SW480 (cell line): ENCODE measurements at places on chromosomes 4 and X.

DNA sequence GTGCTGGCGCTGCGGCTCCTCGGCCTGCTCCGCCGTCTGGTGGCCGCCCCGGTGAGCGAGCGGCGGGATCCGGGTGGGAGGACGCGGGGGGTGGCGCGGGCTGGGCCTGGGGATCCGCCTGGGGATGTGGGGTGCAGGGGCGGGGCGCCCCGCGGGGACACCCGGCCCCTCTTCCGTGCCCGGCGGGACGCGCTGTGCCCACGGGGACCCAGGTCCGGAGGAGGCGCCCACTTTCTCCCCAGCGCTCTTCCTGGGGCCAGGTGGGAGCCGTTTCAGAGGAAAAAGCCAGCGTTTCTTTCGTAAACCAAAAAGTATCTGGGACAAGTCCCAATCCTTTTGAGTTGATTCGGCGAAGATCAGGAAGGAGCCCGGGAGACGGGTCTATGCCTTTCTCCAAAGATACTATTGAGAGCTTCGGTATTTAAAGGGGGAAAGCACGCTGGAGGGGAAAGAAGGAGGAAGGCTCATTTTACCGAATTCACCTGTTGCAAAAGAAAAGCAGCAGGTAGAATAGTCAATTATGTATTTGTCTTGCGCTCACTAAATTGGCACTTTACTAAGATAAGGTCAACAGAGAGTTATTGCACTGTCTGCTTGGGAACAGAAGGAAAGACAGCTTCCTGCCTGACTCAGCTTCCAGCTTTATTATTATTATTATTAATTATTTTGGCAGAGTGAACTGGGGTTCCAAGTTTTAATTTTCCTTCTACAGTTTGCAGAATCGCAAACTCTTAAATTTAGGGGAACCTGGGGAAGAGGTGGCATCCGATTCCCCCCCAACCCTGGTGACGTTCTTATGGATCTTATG lies 81.5 kb upstream of the CD99 start:
- peak; percentile 14 for DNase-seq

- no peak for DNase-seq
Observed at GRCh38 chrX:38154340-38154739, 66.3 kb downstream of the SRPX start.

GRCh38 chrX:72094894-72095293 lies 36.8 kb downstream of the RTL5 start:
- DNase-seq, result no peak

GRCh38 chr4:48227662-48228061 lies 42.0 kb downstream of the TEC start:
- no peak for DNase-seq

DNA sequence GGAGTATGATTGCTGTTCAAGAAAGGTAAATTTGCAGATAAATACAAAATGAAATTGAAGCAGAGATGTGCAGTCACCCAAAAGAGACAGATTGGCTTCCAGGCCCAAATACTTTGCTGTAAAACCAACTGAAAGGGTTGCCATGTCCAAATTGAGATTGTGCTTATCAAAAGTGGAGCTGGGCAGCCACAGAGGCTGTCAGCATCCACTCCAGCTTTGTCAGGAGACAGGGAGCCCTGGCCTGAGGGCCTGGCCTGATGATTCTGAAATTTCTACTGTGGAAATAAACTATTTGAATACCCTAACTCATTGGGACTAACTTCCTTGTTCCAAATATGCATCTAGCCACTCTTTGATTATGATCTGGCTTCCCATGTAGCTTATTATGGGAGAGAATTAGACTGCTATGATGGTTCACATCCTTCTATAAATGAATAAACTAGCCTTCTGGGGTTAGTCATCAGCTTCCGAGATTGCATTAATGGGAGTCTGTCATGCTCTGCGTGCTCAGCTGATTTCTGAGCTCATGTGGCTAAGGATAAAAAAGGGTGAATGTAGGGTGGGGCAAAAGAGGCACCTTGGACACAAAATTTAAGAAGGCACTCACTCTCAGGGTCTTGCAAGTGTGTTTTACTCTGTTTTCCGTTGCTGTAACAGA lies 48.2 kb downstream of the SLC34A2 start:
- DNase-seq, result no peak

DNA sequence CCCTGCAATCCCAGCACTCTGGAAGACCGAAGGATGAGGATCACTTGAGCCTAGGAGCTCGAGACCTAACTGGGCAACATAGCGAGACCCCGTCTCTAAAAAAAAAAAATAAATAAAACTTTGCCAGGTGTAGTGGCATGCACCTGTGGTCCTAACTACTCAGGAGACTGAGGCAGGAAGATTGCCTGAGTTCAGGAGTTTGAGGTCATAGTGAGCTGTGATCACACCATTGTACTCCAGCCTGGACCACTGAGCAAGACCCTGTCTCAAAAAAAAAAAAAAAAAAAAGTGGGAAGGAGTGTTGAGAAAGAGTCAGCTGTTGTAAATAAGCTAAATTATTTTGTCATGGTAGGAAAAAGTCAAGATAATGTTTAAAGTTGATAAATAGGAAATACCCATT lies 27.5 kb upstream of the IQSEC2 start:
- DNase-seq, result no peak

- DNase-seq, result no peak
Observed at GRCh38 chrX:27241981-27242380, 221.2 kb downstream of the PPP4R3C start.

DNA sequence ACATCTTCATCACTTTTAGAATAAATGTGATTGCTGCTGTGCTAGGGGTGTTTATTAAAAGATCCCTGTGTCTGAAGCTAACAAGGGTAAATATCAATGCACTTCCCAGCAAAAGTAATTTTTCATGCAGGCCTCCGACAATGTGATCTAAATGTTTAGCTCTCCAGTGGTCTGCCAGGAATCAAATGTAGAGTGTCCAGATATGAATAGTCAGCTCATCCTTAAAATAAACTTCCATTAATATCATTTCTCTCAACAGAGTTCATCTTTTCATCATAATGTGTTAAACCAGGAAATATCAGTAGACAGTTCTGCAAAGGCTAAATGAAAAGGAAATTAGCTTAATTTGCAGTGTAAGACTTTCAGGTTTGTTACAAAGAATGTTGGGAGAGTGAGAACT lies 102.2 kb upstream of the EGFL6 start:
- DNase-seq, result no peak

- DNase-seq, result peak; percentile 38
Observed at GRCh38 chrX:138775517-138775916, 64.0 kb upstream of the FGF13 start.

- DNase-seq, result no peak
Observed at GRCh38 chrX:6694977-6695376, 160.1 kb upstream of the VCX3A start.

- DNase-seq, result no peak
Observed at GRCh38 chr4:70818173-70818855, 21.4 kb downstream of the GRSF1 start.

- no peak for DNase-seq
Observed at GRCh38 chr4:102430461-102430910, 70.7 kb upstream of the NFKB1 start.

GRCh38 chr4:78200949-78201348 lies 143.8 kb downstream of the FRAS1 start:
- DNase-seq, result no peak

DNA sequence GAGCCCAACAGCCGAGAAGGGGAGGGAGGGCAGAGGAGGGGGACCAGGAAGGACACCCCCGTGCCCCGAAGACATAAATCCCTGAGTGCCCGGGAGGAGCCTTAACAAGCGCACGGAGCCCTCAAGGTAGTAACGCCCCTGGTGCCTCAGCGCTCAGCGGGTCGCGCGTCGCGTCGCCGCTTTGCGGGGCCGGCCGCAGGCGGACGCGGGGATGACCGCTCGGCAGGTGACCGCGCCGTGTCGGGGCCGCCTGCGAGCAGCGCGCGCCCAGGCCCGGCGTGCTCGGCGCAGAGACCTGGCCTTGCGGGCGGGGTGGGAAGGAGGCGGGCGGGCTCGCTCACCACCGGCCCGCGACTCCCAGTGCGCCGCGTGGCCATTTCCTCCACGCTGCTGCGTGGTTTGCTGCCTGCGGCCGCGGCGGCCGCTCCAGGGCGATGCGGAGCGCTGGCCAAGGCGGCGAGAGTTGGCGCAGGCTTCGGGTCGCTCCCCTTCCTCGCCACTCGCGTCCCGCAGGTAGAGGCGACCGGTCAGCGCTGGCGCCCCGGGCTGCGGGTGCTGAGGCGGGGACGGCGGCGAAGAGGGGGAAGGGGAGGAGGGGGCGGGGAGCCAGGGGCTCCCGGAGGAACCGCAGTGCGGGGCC lies 632 bp downstream of the CCSER1 start:
- DNase-seq, result peak; percentile 7

- DNase-seq, result no peak
Observed at GRCh38 chrX:53580742-53581504, 105.6 kb downstream of the HUWE1 start.

GRCh38 chr4:152684007-152684406 lies 4.2 kb upstream of the TMEM154 start:
- no peak for DNase-seq

DNA sequence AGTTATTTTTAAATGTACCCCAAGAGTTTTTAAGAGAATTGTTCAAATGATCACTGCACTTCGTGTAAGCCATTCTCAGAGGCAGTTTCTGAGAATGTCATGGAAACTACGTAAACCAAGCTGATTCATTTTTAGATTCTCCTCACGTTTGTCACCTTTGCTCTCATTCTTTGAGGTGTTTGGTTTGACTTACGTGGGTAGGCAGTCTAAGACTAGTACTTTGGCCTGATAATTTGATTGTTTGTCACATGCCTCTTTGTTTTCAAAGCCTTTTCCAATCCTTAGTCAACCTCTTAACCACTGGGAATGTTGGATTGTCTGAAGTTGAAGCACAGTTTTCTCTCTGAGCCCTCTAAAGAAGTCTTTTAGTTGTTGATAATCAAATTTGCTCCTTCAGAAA lies 10.5 kb downstream of the SEPTIN11 start:
- DNase-seq, result no peak

GRCh38 chr4:95289028-95289634 lies 259.6 kb downstream of the UNC5C start:
- DNase-seq, result no peak

- DNase-seq, result peak; percentile 33
Observed at GRCh38 chr4:40563401-40563800, 66.3 kb downstream of the RBM47 start.

GRCh38 chrX:126165721-126166461 lies at the start of gene DCAF12L2:
Gene DCAF12L2 (minus strand): TSS chrX:126166289. CDS start chrX:126165924, 365 bp downstream.
- no peak for DNase-seq

DNA sequence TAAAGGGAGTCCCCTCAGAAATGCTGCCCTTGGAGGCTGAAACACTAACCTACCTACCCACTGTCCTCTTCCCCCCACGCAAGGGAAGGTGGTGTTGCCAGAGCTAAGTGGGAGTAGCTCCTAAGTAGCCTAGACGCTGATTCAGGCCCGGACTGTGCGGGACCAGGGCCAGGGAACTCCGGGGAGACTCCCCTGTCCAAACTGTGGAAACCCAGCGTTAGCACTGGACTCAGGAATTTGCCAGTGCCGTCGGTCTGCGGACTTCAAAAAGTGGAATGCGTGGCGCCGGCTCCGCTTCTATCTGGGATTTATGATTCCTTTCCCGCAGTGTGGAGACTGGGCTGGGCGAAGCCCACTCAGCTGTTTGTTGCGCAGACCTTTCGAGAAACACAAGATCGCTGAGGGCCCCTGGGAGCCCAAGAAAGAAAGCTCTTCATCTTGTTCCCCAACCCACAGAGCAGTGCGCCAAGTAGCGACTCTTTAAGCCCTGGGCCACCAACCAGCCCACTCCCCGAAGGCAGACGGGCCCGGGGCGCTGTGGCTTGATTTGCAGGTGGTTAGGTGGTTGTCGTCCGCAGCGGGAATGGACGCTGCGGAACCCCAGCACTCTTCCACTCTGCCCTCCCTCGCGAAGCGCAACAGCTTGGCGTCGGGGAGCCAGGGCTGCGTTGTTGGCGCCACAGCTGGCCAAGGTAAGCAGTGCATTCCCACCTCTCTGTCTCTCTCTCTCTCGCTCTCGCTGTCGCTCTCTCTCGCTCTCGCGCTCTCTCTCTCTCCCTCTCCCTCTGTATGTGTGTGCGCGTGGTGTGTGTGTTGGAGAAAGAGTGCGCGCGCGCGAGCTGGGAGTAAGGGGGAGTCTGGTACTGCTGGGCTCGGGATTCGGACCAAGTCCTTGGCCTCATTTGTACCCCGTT lies 2.0 kb downstream of the TMEM255A start:
- no peak for DNase-seq

DNA sequence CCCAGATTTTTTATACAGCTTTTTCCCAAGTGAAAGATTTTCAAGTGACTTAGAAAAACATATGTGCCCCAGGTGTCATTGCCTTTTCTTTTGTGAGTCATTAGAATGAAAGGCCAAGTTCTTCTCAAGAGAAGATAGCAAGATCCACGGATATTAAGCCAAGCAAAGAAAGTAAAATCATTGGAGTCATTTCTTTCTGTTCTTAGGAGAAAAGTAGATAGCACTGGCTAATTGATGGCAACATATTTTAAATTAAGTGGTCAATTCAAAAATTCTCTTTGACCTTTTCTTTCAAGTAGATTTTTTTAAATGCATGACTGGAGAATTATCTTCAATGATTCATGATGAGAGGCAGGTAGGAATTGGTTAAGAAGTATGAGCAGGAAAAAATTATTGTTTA lies 94.4 kb downstream of the HHIP start:
- DNase-seq, result no peak

DNA sequence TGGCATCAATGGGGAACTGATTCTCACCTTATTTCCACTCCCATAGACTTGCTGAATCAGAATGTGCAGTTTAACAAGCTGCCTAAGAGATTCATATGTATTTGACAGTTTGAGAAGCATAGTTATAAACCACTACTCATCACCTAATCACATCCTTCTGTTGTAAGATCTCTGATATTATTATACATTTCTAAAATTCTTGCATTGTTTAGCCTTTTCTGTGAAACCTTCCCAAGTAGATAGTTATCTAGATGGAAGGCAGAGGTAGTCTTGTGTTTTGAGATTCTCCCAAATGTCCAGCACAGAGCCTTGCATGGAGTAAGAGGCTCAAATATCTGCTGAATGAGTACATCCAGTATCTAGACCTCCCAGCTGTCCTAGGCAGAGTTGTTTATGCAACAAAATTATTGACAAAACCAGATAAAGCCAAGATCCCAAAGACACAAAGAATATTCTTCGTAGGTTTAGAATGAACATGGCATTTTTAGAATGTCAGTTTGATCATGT lies 227.3 kb downstream of the KDR start:
- no peak for DNase-seq

- DNase-seq, result no peak
Observed at GRCh38 chr4:68490826-68491457, 43.7 kb downstream of the TMPRSS11E start.

DNA sequence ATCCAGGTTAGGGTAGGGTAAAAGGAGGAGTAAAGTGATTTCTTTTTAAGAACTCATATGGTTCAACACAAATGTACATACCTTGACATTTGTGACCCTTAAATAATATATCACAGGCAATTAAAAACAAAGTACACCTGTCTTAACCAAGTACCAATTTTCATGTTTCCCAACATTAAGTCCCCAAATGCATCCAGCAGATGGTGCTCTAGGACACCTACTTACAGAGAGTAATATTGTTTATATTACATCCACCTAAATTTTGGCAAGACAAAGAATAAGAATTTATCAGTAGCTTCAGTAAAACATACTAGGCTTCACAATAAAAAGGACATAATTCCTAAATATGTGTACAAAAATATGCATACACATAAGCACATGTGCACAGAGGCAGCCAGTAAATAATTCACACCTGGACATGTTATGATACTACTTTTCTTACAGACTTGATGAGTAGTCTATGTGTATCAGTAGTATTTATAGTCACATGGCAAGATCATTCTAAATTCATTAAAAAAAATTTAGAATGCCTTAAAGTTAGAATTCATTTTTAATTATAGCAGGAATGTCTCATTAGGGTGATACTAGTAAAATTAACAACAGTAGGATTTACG lies 219.7 kb downstream of the DCLK2 start:
- DNase-seq, result peak; percentile 10
